ENCODE measurements at places on chromosomes 5 and 9.

- no peak for DNase-seq
These were observed 20.2 kb upstream of the SMIM15 start for GRCh38 chr5:61182449-61182848.

- no peak for DNase-seq
These were observed 578 bp upstream of the TNFAIP8 start for GRCh38 chr5:119355244-119355638.

- no peak for DNase-seq
These were observed 34.1 kb downstream of the BNIP1 start for GRCh38 chr5:173178369-173178910.

DNA sequence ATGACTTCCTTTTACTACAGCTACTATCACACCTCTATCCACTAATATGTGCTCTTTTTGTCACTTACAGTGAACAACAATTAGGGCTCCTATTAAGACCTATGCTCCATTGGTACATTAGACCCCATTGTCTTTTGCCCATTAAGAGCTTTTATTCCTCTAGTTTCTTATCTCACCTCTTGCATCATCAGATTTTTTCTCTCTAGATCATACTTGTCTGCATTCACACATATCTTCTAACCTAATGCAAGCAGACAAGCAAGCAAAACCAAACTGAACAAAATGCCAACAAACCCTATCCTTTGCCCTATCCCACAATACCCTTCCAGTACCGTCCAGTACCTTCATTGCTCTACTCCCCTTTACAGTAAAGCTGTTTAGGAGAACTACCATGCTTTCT lies 10.1 kb upstream of the RBM27 start:
- no peak for DNase-seq

- no peak for DNase-seq
These were observed 11.1 kb upstream of the ESM1 start for GRCh38 chr5:54996466-54996865.

DNA sequence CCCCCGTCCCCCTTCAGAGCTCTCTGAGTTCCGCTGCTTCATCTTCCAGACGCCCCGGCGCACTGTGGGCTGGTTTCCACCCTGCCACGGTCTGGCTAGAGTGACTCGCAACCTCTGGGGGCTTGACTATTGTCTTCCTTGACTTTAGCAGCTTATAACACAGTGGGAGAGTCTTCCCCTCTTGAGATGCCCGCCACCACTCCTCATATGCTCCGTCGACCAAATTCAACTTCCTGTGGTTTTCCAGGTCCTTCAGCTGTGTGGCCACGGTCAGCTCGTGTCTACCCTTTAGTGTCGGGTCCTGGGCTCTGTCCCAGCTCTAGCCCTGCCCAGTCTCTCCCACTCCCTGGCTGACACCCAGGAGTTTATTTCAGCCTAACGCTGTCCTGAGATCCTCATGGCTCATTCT lies 28.2 kb upstream of the NCS1 start:
- no peak for DNase-seq

GRCh38 chr9:134678666-134679443 lies 37.3 kb downstream of the COL5A1 start:
- no peak for DNase-seq

All from CMK (cell line).